ENCODE measurements at places on chromosomes 7 and 10.

DNA sequence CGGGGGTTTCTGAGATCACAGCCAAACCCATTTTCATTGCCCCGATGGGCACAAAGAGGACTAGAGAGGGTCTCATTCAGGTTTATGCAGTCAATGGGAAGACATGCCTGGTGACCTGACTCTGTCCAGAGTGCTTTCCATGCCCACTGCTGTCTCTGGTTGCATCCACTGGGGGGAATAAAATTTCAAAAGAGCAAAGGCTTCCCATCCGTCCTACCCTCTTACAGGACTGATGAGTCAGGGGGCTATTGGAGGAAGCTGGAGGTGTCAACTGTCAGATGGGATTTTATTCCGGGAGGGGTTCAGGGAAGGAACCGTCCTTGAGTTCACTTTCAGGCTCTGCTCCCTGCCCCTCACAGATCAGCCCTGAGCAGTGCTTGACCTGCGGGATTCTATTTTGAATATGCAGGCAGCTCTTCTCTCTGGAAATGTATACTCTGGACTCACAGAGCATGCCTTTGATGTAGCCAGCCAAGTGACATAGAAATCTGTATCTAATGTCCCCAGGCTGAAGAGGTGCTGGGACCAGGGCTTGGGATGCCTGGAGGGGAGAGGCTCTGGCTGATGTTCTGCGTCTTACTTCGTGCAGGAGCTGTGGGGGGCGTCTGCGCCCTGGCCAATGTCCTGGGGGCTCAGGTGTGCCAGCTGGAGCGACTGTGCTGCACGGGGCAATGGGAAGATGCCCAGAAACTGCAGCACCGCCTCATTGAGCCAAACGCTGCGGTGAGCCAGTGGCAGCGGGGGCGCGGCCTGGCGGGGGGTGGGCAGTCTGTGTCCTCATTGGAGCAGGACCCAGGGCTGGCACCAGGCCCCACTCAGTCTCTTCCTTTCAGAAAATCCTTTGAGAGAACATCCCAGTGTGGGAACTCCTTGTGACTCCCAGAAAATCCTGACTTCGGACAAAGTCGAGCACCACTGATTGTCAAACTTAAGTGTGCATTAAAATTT lies 12.0 kb downstream of the C10orf62 start:
- no peak for DNase-seq

- no peak for DNase-seq
These were observed 36.3 kb upstream of the DIP2C start for GRCh38 chr10:725786-726185.

DNA sequence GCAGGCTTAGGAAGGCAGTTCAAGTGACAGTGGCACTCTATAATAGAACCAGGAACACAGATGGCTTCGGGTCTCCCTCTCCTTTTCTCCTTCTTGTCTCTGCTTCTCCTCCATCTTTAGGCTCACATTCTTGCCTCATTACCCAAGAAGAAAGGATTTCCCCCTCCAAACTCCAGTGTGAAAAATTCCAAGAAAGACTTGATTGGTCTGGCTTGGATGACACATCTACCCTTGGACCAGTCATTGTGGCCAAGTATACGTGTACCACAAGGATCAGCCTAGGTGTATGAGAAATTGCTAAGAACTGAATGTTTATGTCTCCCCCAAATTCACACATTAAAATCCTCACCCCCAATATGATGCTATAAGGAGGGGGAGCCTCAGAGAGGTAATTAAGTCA lies 53.9 kb downstream of the PRTFDC1 start:
- no peak for DNase-seq

- DNase-seq: no peak
These were observed 48.8 kb upstream of the RASGEF1A start for GRCh38 chr10:43315535-43316207.

GRCh38 chr7:48011951-48012350 lies 17.0 kb downstream of the SUN3 start:
- DNase-seq: no peak

DNA sequence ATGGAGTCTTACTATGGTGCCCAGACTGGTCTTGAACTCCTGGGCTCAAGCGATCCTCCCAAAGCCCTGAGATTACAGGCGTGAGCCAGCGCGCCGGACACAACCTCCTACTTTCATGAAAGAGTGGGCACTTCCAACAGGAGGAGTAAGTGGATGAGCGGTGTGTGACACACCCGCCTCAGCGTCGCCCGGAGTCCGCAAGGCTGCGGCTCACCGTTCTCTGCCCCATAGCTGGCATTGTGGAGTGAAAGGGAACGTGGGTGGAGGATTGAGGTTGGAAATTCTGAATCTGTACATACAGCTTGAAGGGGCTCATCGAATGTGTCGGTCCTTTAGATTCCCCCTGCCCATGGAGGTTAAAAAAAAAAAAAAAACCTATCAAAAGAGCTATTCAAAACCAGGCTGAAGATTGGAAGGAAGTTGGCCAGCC lies 524 bp upstream of the PRXL2A start:
- peak; percentile 31 for DNase-seq

- no peak for DNase-seq
These were observed 43.5 kb downstream of the VTI1A start for GRCh38 chr10:112490545-112490944.

GRCh38 chr7:149444287-149444686 lies 16.6 kb downstream of the ZNF777 start:
- DNase-seq: no peak

GRCh38 chr10:72525277-72525676 lies 100.6 kb downstream of the MICU1 start:
- DNase-seq: no peak

GRCh38 chr7:106019470-106019820 lies 56.4 kb downstream of the CDHR3 start:
- no peak for DNase-seq

DNA sequence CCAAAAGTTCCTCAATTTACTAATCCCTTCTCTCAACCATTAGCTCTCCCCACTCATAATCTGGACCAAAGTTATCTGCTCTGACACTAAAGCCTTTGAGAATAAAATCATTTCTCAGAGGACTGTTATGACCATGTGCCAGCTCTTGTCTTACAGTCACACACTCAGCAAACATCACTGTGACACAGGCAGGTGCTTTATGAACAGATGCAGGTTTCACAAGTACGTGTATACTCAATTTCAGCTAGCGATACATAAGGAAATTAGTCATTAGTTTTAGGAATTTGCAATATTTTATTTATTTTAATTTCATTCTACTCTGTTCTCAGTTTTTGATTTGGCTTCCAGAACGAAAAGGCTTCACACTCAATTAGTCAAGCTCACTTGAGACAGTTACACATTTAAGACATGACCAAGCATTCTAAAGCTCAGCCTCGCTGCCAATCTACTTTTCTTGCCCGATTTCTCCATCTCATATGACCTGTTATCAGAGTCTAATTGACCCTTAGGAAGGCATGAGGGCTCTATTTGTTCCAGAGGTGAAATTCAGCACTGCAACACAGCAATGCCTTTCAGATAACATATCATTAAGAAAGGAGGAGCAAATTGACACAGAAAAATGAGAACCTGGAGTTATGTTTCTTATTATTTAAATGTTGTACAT lies 76.8 kb downstream of the TFEC start:
- DNase-seq: no peak

- no peak for DNase-seq
These were observed 20.4 kb downstream of the PPP2R2D start for GRCh38 chr10:131921184-131921583.

DNA sequence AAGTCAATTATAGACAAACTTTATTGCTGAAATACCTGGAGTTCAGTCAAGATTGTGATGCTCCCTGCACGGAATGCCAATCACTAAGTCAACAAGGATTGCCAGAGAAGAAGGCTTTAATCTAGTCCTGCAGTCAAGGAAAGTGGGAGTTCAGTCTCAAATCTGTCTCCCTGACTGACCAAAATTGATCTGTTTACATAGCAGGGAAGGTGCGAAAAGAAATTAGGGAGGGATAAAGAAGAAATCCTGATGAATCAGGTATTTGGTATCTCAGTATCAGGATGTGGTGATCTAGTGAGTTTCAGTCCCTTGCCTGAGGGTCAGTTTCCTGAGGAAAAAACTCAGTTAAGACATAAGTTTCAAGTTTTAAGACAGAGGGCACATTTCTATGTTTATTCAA lies 2.1 kb upstream of the AKR1D1 start:
- no peak for DNase-seq

DNA sequence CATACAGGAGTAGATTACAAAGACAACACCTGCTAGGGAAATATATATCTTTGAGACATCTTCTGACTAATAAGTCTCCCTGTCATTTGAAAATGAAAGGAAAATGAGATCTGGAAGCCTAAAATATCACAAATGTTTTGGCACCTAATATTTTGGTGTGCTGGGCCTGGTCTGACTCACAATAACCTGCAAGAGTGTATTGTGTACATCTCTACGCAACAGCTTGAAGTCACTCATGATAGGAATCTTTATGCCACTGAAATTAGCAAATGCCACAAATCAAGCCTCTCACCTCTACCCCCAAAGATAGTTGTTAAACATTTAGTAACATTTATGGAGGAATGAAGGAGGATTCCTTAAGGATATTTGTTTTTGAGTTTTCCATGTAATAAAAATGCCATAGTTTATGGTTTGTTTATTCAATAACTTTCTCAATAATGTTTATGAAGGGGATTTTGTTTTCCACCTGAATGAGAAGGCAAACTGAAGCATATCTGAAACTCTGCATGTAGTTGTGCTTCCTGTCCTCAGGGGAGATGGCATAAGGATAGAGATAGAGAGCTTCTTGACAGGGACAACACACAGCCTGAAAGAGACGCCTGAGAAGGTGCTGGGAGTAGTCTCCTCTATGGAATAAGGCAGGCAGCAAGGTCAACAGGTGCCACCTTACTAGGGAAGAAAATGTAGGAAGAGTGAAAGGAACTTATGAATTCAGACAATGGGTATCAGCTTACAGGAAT lies 197.4 kb downstream of the AHR start:
- DNase-seq: no peak

- DNase-seq: no peak
These were observed 17.6 kb upstream of the SCIN start for GRCh38 chr7:12552876-12553275.

DNA sequence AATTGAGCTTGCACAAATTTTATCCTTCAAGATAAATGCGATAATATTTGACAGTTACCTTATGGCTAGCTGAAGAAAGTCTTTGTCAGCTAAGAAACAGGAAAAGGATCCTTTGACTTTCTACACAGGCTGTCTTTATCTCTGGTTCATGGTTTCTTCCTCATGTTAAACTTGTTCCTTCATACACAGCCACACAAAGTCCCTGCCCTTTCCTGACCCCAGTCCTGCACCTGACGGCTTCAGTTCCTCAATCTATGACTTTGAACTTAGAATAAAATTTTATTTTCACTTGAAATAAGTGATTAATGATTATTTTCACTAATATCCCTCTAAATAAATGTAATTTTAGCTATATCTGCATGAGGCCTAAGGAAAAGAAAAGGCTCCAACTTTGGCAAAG lies 77.8 kb upstream of the PRSS1 start:
- no peak for DNase-seq

DNA sequence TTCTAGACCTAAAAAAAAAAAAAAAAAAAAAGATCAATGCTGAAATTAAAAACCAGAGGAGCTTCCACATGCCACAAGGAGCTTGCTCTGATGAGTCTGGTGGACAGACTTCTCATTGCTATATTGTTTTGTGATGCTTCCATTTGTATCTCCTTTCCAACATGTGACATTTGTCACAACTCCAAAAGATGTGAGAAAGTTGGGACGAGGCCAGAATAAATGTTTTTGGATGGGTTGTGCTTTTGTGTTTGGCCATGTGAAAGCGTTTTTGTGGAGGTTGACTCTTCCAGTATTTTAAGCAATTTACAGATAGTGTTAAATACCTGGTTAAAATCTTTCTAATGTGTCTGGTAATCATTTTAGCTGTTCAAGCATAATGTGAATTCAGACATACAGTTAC lies 280.1 kb downstream of the SKAP2 start:
- no peak for DNase-seq

DNA sequence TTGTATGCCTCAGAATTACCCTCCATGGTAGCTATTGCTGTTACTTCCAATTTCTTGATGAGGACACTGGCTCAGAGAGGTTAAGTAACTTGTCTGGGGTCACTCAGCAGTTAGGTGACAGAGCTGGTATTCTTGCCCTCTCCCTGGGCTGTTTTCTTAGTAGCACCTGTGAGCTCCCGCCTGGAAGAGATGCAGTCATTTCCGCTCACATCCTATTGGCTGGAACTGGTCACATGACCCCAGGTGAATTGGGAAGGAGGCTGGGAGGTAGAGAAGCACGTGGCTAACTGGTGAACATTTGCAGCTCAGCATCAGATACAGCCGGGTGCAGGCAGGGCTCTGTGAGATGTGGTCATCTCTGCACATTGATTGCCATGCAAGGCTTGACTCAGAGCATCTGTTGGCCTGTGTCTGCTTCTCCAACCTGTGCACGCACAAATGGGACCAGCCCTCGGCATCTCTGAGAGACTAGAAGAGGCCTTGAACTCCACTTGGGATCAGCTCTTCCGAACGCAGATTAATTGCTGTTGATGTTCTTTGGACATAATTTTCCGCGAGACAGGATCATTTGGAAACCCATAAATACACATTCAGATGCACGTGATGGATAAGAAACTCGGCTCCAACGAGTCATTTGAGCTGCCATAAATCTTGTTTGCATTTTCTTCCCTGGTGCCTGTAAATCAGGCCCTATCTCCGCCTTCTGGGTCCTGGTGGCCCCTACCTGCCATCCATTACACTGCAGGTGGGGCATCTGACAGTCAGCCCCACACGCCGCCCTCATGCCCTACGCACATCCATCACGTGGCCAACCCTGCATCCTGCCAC lies 42.8 kb downstream of the MYL10 start:
- DNase-seq: no peak

- DNase-seq: no peak
These were observed 265.2 kb upstream of the PHF14 start for GRCh38 chr7:10708447-10708846.

- no peak for DNase-seq
These were observed 14.6 kb downstream of the SHTN1 start for GRCh38 chr10:116990276-116990800.

DNA sequence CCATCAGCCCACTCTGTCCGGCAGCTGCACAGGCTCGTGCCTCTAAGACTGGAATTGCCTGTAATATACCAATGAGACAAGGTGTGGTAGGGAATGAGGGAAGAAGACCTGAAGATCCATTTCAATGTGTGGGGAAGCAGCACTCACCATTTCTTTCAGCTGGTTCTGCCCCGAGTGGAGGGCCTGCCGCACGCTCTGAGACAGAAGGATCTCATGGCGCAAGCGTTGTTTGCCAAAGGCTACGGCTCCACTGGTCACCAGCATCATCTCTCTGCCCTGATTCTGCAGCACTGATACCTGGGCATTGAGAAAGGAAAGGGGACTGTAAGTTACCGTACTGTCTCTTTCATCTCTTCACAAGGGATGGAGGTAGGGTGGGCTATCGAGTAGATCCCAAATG lies 19.4 kb downstream of the ALDH18A1 start:
- DNase-seq: no peak

- DNase-seq: no peak
These were observed 28.1 kb downstream of the LRRC72 start for GRCh38 chr7:16554518-16555236.
